ENCODE measurements at places on chromosomes 5 and 9.

GRCh38 chr9:97857606-97858392 lies 4.8 kb downstream of the FOXE1 start:
- DNase-seq = no peak

- no peak for DNase-seq
Measured at GRCh38 chr9:38761999-38762398, 42.1 kb upstream of the FAM240B start.

GRCh38 chr9:114588651-114589526 lies 1.3 kb downstream of the ATP6V1G1 start:
- no peak for DNase-seq

DNA sequence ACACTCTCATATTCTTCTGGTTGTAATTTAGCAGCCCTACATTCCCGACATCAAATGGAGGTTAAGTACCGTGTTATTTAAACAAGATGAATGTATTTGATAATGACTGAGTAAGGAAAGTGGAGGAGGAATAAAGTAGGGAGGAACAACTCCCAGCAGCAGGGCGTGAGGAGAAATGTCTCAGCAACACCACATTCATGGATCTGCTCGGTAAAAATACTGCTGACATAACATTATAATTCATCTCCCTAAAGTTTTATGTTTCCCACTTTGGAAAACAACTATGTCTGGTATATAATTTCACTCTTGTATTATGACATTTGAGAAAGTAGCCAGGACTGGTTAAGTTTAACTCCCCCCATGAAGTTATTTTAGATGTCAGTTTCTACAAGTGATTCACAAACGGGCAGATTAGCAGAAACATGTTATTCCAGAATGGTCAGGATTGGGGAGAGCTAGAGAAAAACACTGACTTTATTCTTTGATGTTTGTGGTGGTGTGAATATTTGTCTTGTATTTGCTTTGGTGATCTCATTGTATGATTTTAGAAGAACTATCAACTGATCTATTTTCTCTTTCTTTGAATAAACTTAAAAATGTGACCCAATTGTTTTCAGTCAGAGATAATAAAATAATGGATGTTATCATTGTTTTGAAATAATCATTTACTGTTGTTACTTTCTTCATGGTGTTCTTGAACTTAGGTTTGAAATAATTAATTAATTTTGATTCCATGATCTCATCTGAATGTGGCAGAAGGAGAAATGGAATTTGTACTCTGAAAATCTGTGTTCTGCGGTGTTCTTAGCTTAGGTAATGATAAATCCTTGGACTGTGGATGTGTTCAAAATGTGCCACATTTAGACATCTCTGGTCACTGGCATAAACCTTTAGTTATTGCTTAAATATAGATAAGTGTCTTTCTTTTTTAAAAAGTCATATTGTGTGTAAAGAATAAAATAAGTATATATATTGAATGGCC lies 303.6 kb upstream of the ZNF608 start:
- DNase-seq = no peak

- DNase-seq = no peak
Measured at GRCh38 chr9:131584858-131585257, 39.5 kb downstream of the PRRT1B start.

DNA sequence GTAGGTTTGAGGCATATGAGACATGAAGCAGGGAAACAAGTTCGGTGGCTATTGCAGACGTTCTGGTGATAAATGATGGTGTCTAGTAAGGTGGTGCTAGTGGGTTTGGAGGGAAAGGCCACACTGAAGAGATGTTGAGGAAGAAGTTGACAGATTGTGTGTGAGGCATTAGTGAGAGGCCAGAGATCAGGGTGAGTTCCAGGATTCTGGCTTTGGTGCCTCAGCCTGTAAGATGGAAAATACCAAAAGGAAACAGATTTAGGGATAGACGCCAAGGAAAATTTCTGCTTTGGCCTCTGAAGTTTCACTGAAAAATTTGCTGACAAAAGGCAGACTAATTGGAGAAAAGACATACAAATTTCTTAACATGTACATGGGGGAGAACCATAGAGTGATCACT lies 6.4 kb upstream of the PAIP1 start:
- no peak for DNase-seq

DNA sequence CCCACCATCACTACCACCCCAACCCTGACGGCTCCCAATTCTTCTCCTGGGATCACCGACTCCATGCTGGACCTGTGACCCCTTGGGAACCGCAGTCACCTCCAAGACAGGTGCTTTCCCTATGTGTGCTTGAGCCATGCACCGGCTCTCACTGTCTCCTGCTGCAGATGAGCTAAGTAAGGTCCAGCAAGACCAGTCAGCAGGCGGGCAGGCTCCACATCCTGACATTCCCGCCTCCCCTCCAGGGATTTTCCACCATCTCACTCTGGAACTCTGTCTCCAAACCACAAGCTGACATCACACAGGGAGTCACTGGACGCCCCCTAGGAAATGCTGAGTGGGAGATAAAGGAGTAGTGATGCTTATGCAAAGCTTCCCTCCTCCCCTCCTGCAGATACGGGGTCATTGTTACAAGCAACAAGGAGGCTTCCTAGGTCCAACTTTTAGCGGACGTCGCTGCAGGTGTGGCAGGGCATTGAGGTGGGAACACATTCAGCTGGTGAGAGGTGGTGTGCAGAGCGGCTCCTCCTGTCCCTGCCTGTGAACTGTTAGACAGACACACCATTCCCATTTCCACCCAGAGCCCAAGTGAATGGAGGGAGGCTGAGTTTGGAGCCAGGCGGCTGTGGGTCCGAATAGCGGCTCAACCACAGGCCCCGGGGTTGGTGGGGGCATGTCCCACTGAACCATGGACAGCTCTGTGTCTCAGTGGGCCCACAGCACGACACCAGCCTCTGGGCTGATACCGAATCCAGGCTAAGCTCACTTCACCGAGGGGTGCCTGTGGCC lies 129.2 kb upstream of the PHYKPL start:
- no peak for DNase-seq

DNA sequence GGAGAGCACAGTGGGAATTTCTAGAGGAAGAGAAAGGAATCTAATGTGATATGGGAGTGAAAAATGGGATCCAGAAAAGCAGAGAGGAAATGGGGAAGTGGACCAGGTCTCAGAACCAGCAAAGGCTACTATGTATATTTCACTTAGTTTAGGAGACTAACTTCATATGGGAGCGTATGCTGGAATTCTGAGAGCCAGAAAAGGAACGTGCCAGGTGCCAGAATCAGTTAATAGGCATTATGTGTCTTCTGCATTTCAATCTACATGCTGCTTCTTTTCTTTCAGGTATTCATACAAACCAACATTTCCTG lies 28.5 kb upstream of the IFNA14 start:
- no peak for DNase-seq

DNA sequence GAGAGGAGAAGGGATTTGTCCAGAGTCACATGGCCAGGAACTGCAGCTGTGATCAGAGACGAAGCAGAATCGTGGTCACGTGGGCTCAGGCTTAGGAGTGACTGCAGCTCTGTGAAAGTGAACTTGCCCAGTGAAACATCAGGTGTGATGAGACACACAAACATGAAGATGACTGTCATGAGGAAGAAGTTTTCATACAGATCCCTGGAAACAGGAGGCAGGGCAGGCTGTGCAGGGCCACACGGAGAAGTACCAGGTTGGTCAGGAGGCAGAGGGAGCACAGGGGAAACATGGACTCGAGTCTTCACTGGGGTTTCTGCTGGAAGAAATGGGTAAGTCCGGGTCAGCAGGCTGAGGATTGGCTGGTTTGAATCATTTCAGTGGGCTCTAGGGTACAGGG lies 64.1 kb downstream of the BARX1 start:
- no peak for DNase-seq

DNA sequence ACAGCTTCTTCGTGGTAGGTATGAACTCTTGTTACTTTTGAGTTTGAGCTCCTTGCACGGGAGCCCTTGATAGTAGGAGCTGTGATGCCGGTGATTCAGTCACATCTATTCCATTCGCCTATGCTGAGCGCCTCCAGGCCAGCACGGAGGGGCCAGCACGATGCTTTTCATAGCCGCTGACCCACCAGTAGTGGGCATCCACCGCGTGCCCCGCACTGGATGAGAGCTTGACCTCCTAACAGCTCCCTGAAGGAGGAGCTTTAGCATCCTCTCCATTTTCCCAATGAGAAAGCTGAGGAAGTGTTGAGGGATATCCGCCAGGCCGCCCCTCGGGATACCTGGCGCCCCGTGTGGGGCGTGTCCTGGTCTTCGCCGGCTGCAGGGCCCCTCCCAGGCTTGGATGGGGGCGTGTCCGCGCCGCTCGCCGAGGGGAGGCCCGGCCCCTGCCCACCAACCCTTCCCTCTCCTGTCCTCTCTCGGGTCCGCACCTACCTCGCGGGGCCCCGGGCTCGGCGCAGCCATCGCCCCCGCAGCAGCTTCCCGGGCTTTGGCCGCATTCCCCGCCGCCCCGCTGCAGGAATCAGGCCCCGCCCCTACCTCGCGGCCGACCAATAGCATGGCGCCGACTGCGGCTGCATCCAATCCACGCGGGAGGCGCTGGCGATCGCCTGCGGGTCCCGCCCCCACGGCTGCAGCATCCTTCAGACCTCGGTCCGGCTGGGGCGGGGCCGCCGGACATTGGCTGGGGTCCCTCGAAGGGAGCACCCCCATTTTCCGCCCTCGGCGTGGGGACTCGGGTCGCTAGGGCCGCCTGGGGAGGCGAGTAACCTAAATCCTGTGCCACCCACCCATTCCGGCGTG lies at the start of gene PIP5KL1:
TSS of gene PIP5KL1 (minus strand) at position 547 of the 861 bp plus-strand sequence. CDS start at position 522, 25 bp downstream.
- peak; percentile 85 for DNase-seq

DNA sequence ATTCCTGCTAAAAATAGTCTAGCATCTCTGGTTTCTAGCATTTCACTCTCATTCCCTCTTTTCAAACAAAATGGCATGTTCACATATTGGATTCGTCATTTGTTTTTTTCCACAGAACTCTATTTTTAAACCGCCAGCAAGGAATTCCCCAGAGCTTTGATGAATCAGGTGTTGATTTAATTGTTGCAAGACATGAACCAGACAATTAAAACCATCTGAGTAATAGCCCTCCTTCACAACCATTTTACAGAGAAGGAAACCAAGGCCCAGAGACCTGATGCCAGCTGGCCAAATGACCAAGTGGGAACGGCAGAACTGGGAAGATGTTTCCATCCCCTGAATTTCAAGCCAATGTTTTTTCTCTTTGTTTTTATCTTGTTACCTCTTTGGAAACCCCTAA lies 167.0 kb downstream of the CAAP1 start:
- no peak for DNase-seq

- DNase-seq = peak; percentile 39
Measured at GRCh38 chr9:120985819-120986222, 59.2 kb upstream of the TRAF1 start.

DNA sequence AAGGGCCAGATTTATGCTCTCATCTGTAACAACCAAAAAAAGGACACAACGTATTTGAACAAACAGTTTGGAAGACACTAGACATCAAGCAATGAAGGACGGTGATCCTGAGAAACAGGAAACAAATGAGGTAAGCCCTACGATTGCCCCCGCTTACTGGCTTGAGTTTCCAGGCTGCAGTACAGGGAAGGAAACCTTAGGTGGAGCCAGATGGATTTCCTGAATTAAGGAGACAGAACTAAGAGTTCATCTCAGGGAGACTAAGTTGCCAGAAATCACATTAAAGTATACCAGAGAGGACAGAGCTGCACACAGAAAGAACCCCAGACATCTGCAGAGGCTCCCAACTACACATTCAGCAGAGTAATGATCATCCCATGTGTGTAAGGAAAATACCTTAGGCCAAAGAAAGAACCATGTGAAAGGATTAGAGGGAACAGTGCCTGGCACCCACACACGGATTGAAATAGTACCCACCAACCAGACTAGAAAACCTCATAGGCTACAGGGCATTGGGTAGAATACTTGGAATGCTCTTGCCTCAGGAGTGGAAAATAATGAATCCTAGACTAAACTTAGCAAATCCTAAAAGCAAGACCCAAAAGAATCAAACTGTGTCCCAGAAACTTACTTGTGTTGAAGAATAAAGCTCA lies 99.3 kb upstream of the NIPBL start:
- DNase-seq = peak; percentile 47

- DNase-seq = no peak
Measured at GRCh38 chr5:155943516-155944407, 383.2 kb upstream of the SGCD start.

GRCh38 chr5:96408210-96408777 lies 24.8 kb downstream of the PCSK1 start:
- peak; percentile 49 for DNase-seq

GRCh38 chr9:108720191-108720642 lies 135.6 kb downstream of the ACTL7B start:
- no peak for DNase-seq

- DNase-seq = no peak
Measured at GRCh38 chr9:37905131-37905505, 1.2 kb upstream of the SLC25A51 start.

DNA sequence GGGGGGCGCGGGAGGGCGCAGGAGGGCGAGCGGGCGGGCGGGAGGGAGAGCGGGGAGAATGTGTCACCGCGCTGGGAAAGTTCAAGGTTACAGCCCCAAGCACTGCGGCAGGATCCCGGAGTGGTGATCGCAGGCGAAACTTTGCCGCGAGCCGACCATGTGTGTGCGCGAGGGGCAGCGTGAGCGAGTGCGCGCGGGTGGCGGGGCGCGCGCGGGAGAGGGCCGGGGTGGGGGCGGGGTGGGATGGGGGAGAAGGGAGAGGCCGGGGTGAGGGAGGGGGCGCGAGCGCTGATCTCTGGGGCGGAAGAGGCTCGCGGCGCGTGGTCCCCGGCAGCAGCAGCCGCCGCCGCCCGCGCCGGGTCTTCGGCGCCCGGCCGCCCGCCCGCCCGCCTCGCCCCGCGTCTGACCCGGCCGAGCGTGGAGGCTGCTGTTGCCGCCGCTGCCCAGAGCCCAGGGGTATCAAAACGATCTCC lies at the start of gene NFIB:
TSS of gene NFIB (minus strand) at position 191 of the 473 bp plus-strand sequence. CDS start 630 bp downstream, outside the sequence.
- DNase-seq = peak; percentile 3

DNA sequence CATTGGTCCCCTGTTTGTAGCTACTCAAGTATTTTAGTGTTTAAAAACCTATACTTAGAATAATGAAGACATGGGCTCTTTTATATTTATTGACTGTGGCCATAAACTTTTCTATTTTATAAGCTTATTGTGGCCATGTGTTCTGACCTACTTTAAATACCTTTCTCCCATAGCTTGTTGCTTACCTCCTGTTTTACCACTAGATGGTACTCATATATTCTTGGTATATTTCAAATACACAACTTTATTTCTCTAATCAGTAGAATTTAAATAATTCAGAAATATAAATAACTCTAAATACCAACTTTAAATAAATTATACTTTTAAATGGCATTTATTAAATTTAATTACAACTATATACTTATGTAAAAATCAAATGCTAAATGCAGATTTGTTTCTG lies 498.0 kb downstream of the PRDM9 start:
- DNase-seq = no peak

DNA sequence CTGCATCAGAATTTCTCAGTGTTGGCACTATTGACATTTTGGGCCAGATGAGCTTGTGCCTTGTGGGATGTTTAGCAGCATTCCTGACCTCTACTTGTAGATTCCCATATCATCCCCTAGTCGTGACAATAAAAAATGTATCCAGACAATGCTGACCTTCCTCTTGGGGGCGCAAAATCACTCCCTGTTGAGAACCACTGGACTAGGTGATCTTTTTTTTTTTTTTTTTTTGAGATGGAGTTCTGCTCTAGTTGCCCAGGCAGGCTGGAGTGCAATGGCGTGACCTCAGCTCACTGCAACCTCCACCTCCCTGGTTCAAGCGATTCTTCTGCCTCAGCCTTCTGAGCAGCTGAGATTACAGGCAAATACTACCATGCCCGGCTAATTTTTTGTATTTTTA lies 22.6 kb downstream of the STXBP1 start:
- DNase-seq = no peak

- no peak for DNase-seq
Measured at GRCh38 chr9:7121055-7121454, 363.3 kb downstream of the KDM4C start.
